ENCODE measurements at places on chromosomes 7 and 10.
A peak's percentile ranks its signal among the peaks of the same experiment; 100 is the strongest.

GRCh38 chr7:101116898-101117297 lies 10.0 kb upstream of the SERPINE1 start:
- no peak for DNase-seq

- peak; percentile 37 for DNase-seq
These were observed 15.6 kb downstream of the SHH start for GRCh38 chr7:155796381-155797261.

DNA sequence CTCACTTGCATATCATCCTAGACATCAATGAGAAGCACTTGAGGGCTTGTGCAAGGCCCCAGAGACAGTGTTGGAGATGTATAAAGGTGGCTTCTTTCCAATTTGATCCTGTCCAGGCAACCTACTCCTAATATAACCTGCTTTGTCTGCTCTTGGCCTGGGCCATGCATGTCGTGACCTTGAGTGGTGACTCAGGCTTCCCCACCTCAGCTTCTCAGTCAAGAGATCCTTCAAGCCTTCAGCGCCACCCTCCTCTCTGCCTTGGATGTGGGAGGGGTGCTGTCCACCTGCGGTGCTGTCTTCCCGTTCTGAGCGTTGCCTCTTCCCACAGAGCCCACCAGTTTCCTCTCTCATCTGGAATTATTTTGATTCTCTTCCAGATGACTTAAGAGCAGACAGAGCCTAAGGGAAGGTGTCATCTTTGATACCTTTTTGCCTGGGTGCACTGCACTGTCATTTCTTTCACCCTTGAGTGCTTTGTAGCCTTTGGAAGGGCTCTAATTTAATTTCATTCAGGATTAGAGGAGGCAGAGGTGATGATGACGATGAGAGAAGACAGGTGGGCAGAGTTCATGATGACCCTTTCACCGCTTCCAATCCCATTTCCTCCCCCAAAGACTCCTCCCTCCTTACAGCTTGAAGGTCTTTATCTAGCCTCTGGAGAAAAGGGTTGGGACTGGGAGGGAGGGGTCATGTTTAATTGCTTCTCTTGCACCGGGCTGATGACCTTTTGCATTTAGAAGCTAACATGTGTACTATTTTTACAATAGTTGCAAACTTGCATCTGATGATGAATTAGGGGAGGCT lies 6.9 kb downstream of the LSMEM1 start:
- DNase-seq = no peak

DNA sequence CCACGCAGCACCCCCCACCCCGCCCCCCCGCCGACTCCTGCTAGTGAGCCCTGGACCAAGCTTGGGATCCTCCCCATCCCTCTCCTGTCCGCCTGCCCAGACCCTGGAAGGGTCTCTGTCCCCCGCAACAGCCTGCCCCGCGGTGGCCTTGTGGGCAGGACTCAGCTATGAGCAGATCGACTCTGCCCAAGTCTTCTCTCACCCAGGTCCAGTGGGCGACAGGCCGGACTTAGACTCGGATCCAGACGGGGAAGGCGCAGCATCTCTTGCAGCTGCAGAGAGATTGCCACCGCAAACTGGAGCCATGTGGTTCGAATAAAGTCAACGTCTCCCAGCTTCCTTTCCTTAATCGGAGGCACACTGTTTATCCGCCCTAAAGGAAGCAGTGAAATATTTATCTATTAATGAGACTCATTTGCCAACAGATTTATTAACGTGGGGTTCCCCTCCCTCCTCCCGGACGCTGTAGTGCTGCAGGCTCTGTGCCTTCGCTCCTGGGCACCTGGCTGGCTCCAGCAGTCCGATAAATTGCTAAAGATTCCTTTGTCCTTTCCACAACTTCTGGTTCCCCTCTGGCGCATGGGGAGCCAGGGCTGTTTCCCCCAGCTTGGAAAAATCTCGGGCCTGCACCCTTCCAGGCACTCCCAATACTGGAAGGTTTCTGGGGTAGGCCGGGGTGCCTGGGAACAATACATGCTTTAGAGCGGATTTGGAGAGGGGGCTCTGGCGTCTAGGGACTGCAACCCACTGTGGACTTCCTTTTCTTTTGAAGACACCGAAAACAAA lies 634 bp upstream of the HOXA7 start:
- no peak for DNase-seq

DNA sequence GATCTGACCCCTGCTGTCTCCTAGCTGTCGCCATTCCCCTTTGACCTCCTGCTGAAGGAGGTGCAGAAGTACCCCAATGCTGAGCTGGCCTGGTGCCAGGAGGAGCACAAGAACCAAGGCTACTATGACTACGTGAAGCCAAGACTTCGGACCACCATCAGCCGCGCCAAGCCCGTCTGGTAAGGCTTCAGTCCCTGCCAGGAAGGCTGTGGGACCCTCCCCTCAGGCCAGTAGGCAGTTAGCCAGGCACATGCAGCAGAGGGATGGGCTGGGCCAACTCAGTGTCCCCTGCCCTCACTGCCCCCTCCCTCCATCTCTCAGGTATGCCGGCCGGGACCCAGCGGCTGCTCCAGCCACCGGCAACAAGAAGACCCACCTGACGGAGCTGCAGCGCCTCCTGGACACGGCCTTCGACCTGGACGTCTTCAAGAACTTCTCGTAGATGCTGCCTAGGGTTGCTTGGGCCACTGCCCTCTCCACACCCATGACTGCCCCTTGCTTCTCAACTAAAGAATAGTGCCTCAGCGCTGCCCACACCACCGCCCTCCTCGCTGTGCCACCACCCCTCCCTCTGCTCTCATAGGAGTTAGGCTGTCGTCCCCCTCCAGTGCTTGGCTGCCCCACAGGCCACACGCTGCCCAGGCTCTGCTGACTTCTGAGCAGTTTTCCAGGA lies 41.0 kb upstream of the ZMIZ2 start:
- no peak for DNase-seq

- no peak for DNase-seq
These were observed 64.0 kb upstream of the SEMA3A start for GRCh38 chr7:84258628-84259027.

- no peak for DNase-seq
These were observed 139.5 kb upstream of the FZD8 start for GRCh38 chr10:35781643-35782035.

GRCh38 chr7:17489961-17490360 lies 191.5 kb downstream of the AHR start:
- DNase-seq = no peak

GRCh38 chr10:113313722-113314121 lies 239.1 kb upstream of the HABP2 start:
- DNase-seq = no peak

DNA sequence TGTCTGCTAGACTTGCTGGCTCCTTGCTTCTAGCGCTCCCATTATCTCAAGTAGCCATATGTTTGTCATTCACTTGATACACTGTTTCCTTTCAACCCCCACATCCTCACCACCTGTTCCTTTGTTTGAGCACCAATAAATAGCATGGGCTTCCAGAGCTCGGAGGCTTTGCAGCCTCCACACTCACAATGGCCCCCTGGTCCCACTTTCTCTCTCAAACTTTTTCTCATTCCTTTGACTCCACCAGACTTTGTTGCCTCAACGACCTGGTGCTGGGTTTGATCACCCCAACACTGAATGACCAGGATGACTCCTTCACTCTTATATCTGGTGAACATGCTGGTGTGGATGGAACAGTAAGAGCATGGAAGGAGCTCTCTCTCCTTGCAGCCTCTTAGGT lies 114.5 kb upstream of the TRIM24 start:
- DNase-seq = no peak

DNA sequence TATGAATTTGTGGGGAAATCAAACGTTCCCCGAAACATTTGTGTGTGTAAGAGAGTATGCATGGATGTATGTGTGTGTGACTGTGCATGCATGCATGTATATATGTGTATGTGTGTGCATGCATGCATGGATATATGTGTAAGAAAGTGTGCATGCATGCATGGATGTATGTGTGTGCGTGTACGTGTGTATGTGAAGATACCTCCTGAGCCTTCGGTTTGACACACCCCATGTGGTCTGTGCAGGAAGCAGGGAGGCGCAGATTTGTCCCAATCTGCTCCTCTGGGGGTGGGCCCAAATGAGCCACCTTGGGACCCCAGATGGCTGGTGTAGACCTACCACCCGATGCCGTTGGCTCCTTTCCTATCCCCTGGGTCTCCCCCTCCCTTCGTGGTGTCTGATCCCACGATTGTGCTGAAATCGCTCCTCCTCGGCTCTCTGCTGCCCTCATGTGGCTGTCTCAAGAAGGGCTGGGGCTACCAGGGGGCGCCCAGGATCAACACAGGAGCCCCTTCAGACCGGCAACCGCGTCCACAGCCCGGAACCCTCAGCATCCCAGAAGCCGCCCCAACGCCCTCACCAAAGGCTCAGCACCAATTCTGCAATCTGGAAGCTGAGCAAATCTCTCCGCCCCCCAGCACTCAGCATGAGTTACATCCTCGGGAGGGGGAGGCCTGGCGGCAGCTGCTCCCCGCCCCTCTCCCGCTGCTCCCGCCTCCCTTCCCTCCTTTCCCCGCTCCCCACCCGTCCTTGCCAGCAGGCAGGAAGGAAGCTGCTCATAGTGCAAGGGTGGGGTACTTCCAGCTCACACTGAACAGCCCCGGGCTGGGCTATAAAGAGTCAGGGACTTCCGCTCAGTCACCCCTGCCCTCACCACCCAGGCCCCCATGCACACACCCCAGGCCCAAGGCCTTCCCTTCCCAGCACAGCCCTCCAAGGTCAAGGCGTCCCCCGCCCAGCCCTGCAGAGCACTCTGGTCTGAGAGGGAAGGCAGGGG lies 2.3 kb upstream of the NOS3 start:
- peak; percentile 49 for DNase-seq

DNA sequence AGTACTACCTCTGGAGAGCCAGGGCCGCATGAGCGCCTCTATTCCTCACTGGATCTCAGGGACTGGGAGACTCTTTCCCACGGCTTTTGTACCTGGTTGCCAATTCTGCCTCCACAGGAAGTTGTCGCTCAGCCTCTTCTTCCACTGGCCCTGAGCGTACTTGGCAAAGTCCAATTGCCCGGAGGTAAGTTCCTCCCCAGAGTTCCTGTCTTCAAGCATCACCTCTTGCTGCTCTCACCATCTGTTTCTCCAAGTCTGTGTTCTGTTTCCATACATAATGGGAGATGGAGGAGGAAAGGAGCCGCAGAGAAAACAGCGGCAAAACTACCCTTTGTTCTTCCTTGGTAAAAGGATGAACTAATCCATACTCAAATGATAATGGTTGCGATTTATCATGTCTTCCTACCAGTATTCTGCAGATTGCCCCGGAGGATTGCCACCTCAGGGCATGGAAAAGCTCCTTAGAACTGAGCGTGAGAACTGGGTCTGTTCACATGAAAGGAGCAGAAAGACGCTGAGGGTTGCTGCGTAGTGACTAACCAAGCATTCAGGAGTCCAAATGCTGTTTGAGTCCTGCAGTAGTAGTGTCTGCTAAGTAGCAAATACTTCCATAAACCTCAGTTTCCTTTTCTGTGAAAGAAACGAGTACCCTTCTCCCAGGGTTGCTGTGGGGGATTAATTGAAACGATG lies 170.2 kb upstream of the GLI3 start:
- DNase-seq = no peak

- DNase-seq = no peak
These were observed 101.5 kb downstream of the GRM3 start for GRCh38 chr7:86745013-86745745.

DNA sequence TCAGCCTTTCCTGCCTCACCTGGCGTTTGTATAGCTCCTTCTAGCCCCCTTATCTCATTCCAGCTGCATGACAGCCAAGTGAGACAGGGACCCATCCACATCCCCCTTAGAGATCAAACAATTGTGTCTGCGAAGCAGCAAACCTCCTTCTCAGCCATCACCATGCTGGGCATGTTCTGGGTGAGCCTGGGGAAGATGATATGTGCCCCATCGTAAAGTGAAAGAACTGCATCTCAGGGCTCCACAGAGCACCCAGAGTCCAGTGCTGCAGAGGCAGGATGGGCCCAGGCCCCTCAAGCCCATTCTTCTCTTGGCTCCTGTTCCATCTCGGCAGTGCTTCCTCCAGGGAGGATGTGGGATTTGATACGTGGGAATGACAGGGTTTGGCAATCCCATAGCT lies 43.2 kb downstream of the FIGNL1 start:
- DNase-seq = no peak

DNA sequence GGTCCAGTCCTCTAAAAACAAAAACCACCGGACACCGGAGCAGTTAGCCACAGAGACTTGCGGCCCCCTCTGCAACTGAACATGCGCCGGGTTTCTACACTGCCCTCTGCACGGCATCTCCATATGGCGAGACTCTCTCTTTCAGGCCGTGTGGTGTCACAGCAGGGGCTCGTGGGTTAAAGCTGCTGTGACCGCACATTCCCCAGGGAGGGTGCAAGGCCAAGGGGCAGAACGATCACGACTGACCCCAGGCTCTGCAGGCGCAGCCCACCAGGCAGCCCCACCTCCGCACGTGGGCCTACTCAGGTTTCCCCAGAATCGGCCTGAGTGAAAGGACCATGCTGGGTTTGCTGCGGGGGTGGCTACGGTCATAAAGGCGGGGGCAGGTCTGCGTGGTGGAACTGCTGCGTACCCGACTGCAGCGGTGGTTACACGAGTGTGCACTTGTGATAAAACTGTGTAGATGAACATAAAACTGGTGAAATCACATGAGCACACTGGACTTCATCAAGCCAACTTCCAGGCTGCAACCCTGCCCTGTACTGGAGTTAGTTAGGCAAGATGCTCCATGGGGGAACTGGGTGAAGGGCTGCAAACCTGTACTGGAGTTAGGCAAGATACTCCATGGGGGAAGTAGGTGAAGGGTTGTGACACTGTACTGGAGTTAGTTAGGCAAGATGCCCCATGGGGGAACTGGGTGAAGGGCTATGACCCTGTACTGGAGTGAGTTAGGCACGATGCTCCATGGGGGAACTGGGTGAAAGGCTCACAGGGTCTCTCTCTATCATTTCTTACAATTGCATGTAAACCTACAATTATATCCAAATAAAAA lies 81.4 kb upstream of the PPP2R2D start:
- no peak for DNase-seq

- DNase-seq = no peak
These were observed 77.1 kb downstream of the ARHGAP22 start for GRCh38 chr10:48527756-48528155.

DNA sequence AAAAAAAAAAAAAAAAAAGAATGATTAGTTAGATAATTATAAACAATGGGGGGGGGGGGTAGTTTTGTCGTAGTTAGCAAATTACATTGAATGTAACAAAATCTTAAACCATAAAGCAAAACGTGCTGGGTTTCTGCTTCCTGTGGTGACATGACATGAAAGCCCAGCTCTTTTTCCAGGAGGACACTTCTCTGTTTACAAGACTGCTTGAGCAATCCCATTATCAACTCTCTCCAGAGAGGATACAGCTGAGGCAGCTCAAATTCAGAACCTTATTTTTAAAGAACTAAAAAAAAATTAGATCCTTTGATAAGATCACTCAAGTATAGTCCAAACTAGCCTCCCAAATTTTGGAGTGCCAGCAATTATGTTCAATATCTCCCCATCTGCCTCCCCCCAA lies 58.6 kb downstream of the ADRB1 start:
- no peak for DNase-seq
